ENCODE measurements at places on chromosomes 3 and 15. TPM values are rescaled to one million over a fixed set of nuclear protein-coding genes. Genes with fewer than 3 reads are reported as not detected.

Gene SKOR1
- total RNA-seq: 0.17 TPM

Gene GP5
- not detected for total RNA-seq

Gene PLA2G4E
- not detected for total RNA-seq

Gene PRSS50
- not detected for total RNA-seq

Gene TYRO3
- 29.5 TPM for total RNA-seq

Gene XCR1
- not detected for total RNA-seq

Gene SLC6A20
- total RNA-seq: not detected

Gene STRIT1
- total RNA-seq: not detected

Gene REC114
- not detected for total RNA-seq

Gene ZNF662
- total RNA-seq: 9.5 TPM

Gene KLF15
- total RNA-seq: 93.6 TPM

Gene UPK1B
- not detected for total RNA-seq

Gene GNAT1
- total RNA-seq: not detected

Gene CEP19
- total RNA-seq: 1.6 TPM

Gene NOX5
- 0.33 TPM for total RNA-seq

Gene SLC28A2
- not detected for total RNA-seq

Gene TMIE
- not detected for total RNA-seq

Gene CELF6
- 0.49 TPM for total RNA-seq

Gene KY
- total RNA-seq: not detected

Gene ACOX2
- 17.0 TPM for total RNA-seq

Gene CCR5
- not detected for total RNA-seq

Gene INKA1
- total RNA-seq: 4.0 TPM

Gene C3orf49
- total RNA-seq: not detected

Gene CCDC13
- total RNA-seq: 6.6 TPM

Gene RRP9
- total RNA-seq: 8.1 TPM

Gene SH2D7
- not detected for total RNA-seq
